ENCODE measurements at places on chromosomes 6 and 20.

- no peak for DNase-seq
These were observed 8.4 kb upstream of the ACSS1 start for GRCh38 chr20:25066386-25066785.

DNA sequence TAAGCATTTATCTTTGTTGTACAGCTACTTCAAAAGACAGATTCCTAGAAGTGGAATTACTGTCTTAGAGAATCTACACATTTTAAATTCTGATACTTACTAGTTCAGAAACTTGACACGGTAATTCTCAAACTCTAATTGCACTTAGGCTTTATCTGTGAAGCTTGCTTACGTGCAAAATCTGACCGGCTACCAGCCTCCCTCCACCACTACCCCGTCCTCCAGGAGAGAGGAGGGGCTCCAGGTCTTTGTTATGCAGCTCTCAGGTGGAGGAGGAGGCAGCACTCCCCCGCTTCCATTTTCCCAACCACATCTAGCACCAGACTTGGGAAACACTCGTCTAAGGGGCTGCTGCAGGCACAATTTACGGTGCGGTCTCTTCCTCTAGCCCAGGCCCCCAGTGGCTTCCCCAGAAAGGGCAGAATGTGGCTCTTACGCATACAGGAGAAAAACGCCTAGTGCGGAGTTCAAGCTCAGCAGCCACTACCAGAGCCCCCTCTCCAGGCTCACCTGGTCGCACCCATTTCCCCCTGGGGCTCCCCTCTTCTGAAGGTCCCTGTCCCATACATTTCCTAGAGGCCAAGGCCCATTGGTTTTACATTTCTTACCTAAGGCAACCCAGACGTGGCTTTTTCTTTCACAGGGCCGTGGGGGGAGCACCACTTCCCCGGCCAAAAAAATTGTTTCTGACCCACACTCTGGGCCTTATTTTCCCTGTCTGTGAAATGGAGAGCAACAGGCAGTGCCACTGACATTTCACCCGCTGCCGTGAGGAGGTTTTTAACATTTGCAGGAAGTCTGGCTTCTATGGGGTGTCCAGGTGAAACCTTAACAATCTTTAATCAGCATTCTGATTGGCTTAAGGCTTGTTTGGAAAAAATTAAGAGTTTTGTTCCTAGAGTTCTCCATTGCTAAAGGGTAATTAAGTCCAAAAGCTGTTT, 1.6 kb upstream of the TGIF2 start:
- DNase-seq: no peak

- DNase-seq: no peak
These were observed 78.8 kb upstream of the OPRM1 start for GRCh38 chr6:153960281-153960680.

DNA sequence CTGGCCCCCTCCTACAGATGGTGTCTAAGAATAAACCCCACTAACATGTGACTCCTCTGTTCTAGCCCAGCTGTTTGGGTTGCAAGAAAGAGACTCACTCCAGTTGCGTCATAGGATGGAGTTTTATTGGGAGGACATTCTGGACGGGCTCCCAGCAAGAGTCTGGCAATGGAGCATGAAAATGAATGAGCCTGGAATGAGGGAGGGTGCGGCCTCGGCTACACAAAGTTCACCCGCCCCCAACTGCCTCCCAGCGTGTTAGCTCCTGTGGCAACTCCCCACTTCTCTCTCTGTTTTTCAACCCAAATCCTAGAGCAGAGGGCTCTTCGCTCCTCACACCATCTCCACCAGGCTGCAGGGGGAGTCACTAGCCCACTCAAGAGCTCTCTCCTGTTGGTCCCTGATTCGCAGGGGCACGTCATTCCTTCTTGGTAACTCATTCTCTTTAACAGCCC, 5.1 kb upstream of the ADAM33 start:
- no peak for DNase-seq

DNA sequence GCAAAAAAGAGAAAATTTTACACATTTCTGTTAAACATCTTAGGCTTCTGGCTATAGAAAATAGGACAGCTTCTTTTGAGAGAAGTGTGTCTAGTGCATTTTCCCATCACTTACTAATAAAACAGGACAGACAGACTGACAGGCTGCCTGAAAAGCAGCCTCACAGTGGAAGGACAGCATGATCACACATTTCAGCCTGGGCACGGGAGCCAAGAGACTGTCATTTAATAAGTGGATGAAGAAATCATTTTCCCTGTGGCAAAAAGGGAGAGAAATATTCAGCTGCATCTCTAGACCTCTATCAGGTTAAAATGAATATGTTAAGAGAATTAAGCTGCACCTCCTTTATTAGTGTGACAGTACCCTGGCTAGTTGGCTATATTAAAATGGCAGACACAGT, 960.5 kb downstream of the KIF16B start:
- no peak for DNase-seq

DNA sequence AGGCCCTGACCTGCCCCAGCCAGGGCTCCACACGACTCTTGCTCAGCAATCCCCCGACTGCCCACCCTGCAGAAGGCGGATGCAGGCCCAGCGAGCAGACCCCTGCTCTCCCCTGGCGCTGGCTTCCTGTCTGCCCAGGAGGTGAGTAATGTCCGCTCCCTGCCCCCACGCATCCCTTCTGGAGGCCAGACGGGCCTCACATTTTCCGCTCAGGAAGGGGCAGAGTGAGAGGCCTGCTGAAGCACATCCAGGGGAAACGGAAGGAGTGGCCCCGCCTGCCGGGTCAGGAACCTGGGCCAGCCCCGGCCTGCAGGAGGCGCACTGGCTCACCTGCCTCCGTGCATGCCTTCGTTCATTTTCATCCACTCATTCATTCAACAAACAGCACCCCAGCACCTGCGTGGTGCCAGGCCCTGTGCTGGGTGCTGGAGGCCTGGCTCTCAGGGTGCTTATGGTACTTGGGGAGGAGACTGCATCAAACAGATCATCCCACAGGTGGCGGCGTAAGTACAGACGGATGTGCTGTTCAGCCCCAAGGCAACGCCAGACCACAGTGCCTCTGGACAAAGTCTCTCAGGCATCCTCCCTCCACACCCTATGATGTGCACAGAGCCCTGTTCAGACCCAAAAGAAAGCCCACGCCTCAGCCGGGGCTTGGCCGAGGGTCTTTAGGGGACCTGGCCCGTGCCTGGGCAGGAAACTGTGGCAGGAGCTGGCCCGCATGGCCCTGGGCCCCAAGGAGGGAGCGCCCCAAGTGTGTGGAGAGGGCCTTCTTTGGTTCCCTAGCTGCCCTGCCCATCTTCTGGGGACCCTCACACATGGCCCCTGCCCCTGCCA, 112.1 kb downstream of the ASXL1 start:
- DNase-seq: no peak

GRCh38 chr6:99344289-99344688, 5.2 kb downstream of the FAXC start:
- DNase-seq: no peak

DNA sequence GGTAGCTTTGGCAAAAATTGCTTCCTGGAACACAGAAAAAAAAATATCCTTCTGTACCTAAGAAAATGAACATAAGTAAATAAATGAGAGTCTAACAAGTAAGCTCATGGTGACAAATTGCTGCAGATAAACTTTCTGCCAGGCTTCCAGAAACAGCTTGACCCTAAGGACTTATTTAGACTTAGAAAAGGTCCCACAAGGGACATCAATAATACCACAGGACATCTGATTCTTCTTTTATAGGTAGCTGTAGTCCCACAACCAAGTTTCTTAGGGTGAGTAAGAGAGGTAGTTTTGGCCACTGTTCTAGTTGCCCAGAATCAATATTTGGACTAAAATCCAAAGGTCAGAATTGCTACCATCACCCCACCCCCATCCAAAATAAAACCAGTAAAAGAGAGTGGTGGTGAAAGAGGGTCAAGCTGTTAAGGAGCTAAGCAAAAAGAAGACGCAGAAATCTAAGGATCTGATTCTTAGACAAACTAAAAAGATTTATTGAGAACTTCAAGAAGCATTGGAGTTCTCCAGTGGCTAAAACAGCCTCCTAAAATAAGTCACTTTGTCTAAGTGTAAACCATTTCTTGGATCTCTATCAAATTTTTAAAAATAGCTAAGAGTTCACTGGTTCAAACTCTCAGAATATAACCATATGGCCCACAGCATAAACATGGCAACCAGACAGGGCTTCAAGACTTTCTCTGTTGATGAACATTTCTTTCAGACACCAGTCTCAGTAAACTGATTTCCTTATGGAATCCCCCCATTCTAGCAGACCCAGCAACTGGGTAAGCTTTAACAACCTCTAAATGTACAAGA, 180.6 kb downstream of the PTPRK start:
- no peak for DNase-seq

DNA sequence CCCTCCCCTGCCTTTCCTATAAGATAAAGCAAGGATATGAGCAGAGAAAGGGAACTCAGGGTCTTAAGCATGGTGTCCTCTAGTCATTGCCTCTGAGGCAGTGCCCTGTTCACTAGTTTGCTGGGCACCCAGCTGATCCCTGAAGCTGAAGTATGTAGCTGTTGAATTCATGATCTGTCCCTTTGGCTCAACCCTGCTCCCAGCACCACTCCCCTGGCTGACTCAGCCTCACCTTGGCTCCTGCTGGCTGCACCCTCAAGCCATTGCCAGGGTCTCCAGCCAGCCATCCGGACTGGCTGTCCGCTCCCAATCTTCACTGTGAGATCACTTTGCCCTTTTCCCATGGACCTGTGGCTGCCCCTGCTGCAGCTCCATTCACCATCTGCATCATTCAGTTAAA, 25.9 kb upstream of the UST start:
- DNase-seq: no peak

- DNase-seq: no peak
These were observed 435.7 kb upstream of the FKBP1C start for GRCh38 chr6:62775427-62776022.

DNA sequence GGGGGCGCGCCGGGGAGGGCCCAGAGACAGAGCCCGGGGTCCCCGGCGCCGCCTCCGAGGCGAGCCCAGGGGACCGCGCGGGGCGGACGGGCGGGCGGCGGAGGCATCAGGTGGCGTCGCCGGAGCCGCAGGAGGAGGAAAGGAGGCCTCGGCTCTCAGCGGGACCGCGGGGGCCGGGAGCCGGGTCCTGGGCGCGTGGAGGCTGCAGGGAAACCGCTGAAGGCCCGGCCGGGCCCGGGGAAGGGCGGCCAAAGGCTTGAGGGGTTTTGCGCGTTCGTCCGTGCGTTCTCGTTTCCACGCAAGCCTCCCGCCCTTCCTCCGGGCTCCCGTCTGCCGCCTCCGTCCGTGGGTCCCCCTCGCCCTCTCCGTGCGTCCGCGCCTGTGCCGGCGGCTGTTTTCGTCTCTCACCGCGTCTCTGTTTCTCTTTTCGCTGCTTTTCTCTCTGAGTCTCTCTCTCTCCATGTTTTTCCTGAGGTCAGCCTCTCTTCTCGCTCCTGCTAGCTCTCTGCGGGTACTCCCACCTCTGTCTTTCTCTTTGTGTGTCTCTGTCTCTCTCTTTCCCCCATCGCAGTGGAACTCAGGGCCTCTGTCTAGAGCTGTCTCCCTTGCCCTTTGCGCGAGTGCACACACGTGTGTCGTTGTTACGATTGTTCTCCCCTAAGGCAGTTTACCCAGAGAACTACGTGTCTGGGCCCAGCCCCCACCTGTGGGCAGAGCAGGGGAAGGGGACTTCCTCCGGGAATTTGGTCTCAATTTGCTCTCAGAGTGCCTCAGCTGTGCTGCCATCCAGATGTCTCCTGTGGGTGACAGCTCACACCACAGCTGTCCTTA, 2.1 kb downstream of the IRF4 start:
- no peak for DNase-seq

DNA sequence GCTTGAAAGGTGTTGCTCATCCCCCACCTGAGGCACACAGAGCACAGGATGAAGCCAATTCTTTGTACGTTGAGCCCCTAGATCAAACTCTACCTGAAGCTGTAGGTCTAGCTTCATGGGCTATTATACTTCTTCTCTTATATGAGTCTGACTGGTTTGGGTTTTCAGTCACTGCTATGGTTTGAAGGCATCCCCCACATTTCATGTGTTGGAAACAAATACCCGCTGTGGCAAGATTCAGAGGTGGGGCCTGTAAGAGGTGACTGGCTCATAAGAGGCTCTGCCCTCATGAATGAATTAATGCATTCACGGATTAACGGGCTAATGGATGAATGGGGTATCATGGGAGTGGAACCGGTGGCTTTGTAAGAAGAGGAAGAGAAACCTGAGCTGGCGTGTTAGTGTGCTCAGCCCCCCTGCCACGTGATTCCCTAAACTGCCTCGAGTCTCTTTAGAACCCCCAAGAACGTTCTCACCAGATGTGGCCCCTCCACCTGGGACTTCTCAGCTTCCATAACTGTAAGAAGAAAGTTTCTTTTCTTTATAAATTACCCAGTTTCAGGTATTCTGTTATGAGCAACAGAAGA, 39.2 kb downstream of the PREX1 start:
- DNase-seq: no peak

DNA sequence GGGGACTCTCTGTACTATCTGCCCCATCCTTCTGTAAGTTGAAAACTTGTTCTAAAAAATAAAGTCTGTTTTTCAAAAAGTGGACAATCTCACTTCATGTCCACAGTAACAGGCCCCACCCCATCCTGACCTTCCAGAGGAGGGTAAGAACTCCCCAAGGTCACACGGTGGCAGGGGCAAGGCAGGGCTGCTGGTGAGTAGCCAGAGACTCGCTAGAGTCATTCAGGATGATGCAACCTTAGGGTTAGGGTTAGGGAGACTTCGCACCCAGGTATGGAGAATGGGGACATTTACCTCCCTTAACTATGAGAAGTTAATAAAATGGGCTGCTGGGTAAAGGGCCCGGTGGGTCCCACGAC, 15.4 kb downstream of the PEDS1 start:
- DNase-seq: no peak

DNA sequence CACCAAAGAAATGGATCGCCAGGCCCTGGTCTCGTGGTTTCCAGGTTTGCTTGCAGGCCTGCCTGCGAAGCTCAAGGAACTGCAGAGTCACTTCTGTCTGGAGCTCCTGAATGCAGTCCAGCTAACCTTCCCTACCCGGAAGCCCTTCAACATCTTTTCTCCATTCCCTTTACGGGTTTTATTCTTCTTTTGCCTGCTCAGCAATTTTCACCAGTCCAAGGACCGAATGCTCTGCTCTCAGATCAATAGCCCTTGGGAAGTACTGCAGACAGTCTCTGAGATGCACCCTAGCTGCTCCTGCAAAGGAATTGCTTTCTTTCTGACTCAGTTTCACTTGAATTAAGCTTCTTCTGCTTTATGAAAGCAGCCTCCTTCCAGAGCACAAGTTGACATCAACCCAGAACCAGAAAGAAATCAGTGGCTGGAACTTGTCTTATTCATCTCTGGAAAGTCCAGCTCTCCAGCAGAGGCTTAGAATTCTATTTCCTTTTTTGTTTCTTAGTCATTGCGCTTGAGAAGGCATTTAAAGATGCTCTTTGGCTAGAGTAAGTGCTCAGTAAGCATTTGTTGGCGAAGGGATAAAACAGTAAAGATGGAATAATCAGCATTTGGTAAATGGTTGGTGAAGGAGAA, 18.7 kb upstream of the YWHAB start:
- DNase-seq: no peak

DNA sequence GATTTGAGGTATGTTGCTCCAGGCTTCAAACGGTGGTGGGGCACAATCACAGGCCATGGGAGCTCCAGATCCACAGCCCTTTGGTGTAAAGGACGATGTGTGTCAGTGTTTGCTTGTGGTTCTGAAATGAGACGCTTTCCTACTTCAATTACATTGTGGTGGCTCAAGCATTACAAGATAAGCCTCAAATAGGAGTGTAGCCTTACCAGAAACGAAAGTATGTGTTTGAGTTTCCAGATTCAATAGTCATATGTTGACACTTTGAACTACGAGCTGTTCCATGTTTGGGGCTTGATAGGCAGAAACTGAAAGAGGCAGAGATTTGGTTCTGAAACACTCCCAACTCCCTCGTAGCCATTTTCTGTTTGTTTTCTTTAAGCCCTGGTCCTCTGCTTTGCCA, 187.1 kb downstream of the MYLK4 start:
- DNase-seq: peak; percentile 20

GRCh38 chr6:156029286-156029985, 573.8 kb upstream of the NOX3 start:
- DNase-seq: no peak

GRCh38 chr6:7341989-7342742, 29.2 kb upstream of the SSR1 start:
- DNase-seq: no peak

Data from activated T-cell treated with anti-CD3 and anti-CD28 coated beads for 48 hours (primary cell).